MG63 (cell line): ENCODE measurements at places on chromosomes 5 and 9.
A peak's percentile ranks its signal among the peaks of the same experiment; 100 is the strongest.

DNA sequence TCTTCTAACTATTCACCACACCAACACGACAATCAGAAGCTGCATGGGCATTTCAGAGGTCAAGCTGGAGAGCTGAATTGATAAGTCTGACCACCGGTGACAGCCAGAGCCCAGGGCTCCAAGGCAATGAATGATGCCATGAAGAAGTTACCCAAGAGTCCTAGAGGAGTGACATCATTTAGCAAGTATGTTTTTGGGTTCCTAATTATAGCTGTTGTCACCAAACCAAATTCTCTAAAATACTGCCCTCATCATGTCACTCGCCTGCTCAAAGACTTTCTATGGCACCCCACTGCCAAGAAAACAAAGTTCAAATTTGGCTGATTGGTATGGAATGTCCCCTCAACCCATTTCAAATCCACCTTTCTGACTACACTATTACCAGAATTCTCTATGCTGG lies 235.1 kb downstream of the SPOCK1 start:
- no peak for DNase-seq

DNA sequence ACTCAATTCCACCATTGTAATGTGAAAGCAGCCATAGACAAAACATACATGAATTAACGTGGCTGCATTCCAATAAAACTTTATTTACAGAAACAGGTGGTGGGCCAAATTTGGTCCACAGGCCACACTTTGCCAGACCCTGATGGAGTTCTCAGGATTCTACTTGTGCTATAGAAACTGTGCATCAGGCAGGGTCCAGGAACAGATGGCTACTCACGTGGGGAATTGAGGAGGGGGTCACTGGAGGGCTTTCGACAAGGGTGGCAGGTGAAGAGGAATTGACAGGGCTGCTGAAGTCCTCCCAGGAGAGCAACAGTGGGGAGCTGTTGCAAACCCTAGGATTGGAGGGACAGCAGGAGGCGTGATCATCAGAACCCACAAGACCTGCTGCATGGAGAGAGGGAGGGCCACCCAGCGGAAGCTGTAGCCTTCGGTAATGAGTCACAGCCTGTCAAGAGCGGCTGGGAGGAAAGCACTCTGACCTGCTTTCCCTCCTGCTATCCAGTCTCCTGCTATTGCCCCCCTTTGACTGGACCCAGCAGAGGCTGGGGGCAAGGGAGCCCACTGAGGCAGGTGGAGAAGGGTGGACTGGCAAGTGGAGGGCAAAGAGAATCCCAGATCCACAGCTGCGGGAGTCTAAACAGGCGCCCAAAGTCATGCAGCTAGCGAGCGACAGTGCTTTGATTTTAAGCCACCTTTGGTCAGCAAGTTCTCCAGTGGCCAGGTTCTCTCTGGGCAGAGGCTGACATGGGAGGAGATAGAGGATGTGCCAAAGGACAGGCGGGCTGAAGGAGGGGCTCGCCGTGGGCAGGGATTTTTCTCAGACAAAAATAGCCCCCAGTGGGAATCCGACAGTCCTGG lies 138.3 kb upstream of the SMIM23 start:
- peak; percentile 83 for DNase-seq

GRCh38 chr5:122907276-122907675 lies 61.9 kb downstream of the SNX24 start:
- no peak for DNase-seq

GRCh38 chr9:96071076-96071814 lies 195.8 kb downstream of the ERCC6L2 start:
- DNase-seq = peak; percentile 45

DNA sequence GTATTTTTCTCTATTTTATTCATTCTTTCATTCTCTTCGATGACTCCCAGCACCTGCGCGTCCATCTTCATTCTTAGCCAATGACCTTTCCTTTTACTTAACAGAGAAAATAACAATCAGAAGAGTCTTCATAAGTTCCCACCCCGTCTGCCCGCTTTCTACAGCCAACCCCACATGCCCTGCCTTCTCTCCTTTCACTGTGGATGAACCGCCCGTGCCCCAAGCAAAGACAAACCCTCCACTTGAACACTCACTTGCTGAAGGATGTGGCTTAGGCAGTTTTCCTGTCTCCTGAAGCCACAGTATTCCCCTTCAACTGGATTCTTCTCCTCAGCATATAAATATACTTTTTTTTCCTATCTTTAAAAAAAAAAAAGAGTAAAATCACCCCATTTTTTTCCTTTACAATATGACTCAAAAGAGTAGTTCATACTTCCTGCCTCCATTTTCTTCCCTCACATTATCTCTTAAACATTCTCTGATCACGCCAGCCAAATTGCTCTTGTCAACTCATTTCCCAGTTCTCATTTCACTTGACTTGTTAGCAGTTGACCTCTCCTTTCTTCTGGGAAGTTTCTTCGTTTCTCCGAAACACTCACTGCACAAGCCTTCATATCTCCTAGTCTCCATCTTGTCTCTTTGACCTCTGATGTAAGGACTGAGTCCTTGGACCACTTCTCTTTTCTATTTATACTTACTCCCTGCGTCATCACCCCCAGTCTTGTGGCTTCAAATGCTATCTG lies 11.1 kb downstream of the NIPSNAP3B start:
- no peak for DNase-seq

DNA sequence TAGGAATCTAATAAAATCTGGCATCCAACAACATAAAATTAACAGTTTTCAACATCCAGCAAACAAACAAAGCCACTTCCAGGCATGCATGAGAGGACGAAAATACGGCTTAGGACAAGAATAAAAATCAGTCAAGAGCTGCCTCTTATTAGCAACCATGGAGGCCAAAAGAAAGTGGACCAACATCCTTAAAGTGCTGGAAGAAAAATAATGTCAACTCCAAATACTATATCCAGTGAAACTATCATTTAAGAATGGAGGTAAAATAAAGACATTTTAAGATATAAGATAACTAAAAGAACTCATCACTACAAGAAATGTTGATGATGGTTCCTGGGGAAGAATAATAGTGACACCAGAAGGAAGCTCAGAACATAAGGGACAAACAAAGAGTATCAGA lies 224.0 kb upstream of the IRX4 start:
- no peak for DNase-seq

- DNase-seq = no peak
Observed at GRCh38 chr5:101664071-101664791, 631.9 kb downstream of the SLCO4C1 start.

DNA sequence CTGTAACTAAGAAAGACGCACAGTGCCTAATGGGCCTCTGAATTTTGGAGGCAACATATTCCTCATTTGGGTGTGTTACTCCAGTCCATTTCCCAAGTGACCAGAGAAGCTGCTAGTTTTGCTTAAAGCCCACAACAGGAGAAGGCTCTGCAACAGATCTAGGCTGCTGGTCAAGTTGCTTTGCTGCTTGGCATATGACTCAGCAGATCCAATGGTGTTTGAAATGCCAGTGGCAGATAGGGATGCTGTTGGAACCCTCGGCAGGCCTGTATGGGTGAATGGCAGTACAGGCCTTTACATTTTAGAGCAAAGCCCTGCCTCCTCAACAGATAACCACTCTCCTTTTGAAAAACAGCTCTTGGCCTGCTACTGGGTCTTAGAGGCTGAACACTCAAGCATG lies 36.2 kb upstream of the ROR2 start:
- DNase-seq = no peak

DNA sequence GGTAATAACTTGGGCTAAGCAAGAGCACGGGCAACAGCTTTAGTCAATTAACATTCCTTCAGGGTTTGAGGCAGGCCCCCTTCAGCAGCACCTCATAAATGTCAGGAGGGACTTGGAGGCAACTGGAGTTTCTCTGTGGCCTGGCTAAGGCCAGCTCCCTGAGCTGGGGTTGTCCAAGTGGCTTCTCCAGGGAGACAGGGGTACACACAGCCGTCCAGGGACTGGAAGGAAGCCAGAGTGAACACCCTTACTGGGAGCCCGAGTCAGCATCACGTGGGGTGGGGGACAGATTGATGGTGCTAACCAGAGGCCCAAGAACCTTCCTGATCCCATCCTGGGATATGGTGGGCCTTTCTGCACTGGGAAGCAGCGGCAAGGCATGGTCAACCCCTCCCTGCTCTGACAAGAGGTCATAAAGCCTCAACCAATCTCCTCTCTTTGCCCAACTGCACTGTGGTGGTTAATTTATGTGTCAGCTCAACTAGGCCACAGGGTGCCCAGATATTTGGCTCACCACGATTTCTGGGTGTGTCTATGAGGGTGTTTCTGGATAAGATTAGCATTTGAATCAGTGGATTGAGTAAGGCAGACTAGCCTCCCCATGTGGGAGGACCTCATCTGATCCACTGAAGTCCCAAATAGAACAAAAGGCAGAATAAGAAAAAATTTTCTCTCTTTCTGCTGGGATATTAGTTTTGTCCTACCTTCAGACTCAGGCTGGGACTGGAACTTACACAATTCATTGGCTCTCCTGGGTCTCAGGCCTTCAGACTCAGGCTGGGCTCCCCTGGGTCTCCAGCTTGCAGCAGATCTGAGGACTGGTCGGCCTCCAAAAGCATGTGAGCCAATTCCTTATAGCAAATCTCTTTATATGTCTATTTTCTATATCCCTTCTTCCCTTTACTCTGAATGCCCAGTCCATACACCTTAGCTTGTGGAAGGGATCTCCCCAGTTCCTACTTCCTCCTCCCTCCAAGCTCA lies 127.2 kb upstream of the LARP1 start:
- DNase-seq = peak; percentile 58

DNA sequence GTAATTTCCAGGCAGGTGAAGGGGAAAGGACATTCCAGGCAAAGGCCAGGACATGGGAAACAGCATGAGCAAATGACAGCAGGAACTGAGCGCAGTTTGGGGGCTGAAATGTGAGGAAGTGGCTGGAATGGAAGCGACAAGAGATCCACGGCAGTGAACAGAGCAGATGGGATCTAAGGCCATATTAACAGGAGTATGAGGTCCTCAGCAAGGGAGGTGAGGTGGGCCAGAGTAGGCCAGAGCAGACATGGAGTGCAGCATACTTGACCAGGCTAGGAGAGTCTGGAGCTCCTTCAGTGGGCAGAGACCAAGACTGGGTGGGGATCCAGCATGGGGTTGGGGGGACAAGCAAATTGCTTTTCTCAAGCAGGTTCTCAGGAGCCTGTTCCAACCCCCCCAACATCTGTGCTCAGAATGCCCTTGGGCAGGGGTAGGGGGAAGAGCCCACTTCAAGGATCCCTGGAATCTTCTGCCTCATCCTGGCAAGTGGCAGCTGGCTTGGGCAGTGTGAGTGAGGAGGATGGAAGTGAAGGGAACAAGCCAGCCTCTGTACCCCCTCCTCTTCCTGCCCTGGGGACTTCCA lies 34.5 kb downstream of the DAB2IP start:
- DNase-seq = no peak

GRCh38 chr9:82972446-82972845 lies 90.5 kb downstream of the RASEF start:
- DNase-seq = no peak

- no peak for DNase-seq
Observed at GRCh38 chr9:18610956-18611355, 137.0 kb downstream of the ADAMTSL1 start.

GRCh38 chr5:102975457-102976182 lies 144.3 kb downstream of the GIN1 start:
- no peak for DNase-seq

- peak; percentile 32 for DNase-seq
Observed at GRCh38 chr5:5492087-5492933, 69.8 kb downstream of the ICE1 start.

GRCh38 chr9:128211186-128211980 lies 8.2 kb downstream of the DNM1 start:
- no peak for DNase-seq

DNA sequence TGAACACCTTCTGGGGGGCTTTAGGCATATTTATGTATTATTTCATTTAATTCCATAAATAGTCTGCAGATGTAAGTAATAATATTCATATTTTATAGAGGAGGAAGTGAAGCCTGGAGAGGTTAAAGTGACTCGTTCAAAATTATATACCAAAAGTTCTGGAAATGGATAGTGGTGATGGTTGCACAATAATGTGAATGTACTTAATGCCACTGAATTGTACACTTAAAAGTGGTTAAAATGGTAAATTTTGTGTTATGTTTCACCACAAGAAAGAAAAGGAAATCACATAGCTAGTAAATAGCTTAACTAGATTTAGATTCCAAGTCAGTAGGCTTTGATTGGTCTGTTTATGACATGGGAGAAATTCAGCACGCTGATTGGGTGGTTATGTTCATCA lies 13.0 kb upstream of the TMEFF1 start:
- DNase-seq = no peak

DNA sequence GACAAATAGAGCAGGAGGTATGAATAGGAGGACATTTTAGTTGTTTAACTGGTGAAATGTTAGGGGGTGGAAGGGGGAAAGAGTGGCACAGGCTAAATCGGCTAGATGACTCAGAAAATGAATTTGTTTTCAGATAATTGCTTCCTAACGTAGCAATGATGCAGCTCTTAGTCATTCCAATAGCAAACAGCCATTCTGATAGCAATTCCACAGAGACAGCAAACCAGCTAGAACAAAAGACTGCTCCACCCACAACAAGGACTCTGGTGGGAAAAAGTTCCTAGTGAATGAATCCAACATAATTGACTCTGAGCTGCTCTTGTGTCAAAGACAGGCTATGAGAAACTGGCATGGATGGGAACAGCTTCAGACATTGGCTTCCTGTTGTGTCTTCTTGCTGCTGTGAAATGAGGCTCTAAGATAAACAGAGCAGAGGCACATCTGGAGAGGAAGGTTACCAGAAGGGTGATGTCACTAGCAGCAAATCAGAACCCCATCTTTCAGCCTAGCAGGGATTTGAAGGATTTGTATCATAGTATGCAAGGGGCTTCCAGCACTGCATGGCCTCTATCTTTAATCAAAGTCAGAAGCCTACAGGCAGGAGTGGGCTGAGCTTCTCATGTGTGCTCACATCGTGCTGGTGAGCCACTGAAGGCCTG lies 28.1 kb upstream of the F2RL1 start:
- DNase-seq = peak; percentile 80

DNA sequence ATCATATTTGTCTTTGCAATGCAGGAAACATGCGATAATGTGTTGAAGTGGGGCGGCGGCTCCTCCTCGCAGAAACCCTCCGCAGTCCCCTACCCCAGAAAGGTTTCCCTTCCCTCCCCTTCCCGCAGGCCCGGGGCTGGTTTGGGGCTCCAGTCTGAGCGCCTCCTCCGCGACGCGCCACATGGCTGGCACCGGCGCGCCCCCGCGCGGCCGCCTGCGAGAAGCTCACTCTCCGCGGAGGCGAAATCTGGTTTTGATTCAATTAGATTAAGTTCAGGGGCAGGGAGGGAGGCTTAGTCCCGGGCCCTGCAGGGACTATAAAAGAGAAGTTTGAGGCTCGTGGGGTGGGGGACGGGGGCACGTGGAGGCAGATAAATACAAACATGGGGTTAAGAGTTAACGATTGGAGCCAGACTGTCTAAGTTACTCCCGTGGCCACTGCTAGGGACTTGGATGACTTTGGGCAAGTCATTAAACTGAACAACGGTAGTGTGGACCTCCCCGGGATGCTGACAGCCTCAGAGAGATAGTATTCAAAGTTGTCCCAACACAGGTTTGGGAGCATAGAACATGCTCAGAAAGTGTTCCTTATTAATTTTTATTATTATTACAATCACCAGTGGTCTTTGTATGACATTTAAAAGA lies 69.4 kb downstream of the MSX2 start:
- DNase-seq = peak; percentile 62

GRCh38 chr5:62722360-62722759 lies 143.7 kb downstream of the LRRC70 start:
- no peak for DNase-seq
